ENCODE measurements at places on chromosomes 13 and 19.

- no peak for DNase-seq
These were observed 28.7 kb upstream of the KCTD15 start for GRCh38 chr19:33767898-33768413.

- DNase-seq, result no peak
These were observed 62.0 kb upstream of the EDNRB start for GRCh38 chr13:77980592-77980991.

- DNase-seq, result no peak
These were observed 941.3 kb upstream of the SLITRK1 start for GRCh38 chr13:84823528-84823927.

DNA sequence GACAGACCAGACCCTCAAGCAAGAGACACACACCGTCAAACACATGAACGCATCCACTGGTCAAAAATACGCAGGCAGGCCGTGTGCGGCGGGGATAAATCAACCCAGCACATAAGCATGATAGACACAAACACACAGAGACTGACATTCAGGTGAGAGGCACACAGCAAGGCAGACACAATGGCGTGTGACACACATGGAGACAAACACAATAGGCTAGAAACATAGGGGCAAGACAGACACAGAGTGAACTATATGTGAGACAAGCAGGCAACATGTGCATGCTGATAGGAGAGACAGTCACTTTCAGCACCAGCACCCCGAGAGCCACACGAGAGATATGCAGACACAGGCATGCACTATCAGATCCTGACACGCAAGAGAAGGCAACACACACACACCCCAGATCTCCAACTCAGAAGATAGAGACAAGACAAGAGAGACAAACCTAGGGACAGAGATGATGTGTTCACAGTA lies 6.9 kb upstream of the JUNB start:
- no peak for DNase-seq

- no peak for DNase-seq
These were observed 125.9 kb downstream of the FGF14 start for GRCh38 chr13:102275969-102276368.

DNA sequence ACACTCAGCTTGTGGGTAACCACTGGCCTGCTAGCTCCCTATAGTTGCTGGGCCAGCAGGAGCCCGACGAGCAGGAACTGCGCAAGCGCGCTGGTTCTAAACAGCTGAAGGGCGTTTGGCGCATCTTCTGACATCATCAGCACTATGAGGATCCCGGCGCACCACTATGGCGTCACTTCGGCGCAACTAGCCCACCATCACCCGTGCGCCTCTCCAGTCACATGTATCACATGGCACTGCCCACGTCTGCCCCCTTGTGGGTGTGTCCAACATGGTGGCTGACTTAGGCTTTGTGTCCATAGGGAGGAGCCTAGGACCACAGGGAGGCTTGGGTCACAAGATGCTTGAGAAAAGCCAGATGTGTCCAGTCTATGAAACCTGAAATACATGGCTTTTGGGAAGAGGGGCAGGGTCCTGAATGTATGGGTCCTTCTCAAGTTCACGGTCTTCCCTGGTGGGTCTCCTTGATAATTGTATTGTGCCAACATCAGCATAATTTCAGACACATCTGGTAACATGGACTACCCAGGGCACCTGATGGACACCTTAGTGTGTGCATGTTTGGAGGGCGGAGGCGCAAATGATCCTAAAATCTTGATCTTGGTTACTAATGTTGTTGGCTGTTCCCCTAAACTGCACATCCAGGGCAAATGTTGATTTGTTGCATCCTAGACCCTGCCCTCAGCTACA lies 18.0 kb downstream of the KLK4 start:
- no peak for DNase-seq

DNA sequence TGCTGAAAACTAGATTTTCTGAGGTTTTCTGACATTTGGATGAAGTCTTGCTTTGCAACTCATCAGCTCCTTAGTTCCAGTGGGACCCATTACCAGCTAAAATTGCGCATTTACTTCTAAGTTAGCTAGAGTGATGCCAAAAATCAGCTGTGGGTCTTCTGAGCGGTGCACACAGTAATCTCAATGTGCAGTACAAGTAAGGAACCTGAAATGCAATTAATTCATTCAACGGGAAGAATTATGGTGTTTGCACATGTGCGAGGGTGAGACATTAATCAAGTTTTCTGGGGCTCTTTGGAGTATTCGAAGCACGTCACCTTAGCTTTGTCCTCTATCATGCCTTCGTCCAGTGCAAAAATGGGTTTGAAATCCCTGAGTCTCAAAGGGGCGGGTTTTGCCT lies 146.2 kb downstream of the MYO16 start:
- DNase-seq, result no peak

DNA sequence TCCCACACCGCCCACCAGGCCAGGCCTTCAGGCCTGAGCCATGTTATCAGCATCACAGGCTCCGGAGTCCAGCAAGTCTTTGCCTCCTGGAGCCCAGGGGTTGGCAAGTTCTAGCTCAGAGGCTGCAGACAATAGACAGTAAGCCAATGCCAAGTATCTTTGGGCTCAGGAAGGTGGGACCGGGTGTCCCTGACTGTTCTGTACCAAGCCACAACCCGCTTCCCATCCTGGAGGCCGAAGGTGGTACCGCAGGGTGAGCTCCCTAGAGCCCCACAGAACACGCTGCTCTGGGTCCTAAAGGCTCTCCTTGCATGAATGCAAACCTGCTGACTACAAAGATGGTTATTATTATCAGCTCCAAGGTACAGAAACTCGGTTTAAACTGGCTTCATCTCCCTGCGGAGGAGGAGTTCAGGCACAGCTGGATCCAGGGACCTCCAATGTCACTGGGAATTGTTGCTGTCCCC lies 5.5 kb upstream of the FSTL3 start:
- DNase-seq, result peak; percentile 25

DNA sequence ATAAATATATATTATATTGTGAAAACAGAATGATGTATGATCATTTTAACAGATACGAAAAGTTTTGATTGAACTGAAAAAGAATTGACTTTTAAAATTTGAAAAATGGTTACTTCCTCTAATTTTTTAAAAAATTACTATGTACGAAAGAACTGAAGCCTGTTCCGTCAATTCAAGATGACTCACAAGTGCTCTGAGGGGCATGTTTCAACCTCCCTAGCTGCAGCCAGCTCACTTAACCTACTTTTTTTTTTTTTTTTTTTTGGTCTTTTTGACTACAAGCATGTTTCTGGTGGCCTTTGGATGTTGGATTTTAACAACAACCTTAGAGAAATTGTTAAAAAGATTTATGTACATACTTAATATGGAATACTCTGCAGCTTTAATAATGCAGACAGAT lies 1139.3 kb downstream of the DIAPH3 start:
- no peak for DNase-seq

GRCh38 chr19:33514885-33515551 lies 6.6 kb downstream of the PEPD start:
- DNase-seq, result peak; percentile 21

- no peak for DNase-seq
These were observed 10.4 kb downstream of the LMNB2 start for GRCh38 chr19:2446381-2446780.

DNA sequence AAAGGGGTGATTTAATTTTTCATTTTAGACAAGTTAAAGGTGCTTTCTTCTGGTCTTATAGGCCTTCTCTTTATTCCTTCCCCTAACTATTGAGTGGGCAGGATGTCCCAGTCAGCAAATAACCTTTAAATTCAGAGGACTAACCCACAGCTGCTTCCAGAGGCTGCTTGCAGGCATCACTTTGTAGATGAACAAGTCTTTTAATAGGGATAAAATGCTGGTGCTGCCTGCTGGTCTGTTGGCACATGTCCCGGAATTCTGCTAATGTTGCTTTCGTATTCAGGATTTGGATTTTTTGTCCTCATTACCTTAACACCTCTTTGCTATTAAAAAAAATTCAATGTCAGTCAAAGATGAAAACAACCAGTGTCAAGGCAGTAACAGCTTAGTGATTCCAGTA lies 132.7 kb upstream of the KL start:
- DNase-seq, result no peak

DNA sequence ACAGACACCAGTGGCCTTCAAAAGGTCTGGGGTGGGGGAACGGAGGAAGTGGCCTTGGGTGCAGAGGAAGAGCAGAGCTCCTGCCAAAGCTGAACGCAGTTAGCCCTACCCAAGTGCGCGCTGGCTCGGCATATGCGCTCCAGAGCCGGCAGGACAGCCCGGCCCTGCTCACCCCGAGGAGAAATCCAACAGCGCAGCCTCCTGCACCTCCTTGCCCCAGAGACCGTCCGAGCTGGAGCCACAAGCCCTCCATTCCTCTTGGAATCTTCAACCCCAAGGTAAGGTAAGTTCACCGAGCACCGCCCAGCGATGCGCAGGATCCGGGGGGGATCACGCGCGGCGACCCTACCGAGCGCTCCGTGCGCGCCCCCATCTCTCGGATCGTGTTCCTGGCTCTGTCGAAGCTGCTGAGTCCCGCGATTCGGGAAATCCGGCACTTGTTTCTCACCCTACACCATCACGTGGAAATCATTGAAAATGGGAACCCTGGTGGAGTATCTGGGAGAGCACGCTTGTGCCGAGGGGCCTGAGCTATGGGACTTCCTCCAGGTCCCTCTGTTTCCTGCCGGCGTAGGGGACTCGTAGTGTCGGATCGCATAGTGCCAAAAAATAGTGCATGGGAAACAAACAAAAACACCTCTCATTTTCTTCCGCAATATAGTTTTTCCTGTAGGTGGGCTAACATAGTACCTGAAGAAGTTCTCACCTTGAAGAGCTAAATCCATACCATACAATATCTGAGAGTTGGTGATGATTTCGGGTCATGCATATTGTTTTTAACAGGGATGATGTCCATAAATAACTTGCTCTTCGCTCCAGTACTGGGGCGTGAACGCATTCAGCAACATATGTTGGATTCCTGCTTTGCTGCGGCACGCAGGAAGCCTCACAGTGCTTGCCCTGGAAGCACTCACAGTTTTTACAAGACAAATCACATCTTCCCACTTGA lies 9.3 kb downstream of the PDX1 start:
- no peak for DNase-seq

Measured in CD4-positive, alpha-beta memory T cell (primary cell).